Neural crest cell (in vitro differentiated cells): ENCODE measurements at places on chromosomes 16 and 17.

- DNase-seq = no peak
These were observed 24.9 kb upstream of the GRB2 start for GRCh38 chr17:75430159-75430974.

GRCh38 chr16:87216148-87216840, 100.9 kb downstream of the C16orf95 start:
- DNase-seq = no peak

DNA sequence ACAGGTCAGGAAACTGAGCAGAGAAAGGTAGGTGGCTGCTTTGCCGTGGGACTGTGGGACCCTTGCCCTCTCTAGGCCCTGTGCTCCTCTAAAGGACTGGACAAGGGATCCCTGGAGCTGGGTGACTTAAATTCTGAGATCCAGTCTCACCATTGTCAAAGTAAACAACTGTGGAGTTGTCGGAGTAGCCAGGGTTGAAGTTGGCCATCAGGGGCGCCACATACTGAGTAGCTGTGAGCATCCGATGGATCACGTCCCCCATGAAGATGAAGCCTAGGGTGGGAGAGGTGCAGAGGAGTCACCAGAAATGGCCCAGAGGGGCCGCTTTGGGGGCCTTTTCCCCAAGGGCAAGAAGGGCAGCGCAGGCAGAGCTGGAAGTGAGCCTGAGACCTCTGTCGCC, 43.5 kb downstream of the PLXDC1 start:
- DNase-seq = no peak

DNA sequence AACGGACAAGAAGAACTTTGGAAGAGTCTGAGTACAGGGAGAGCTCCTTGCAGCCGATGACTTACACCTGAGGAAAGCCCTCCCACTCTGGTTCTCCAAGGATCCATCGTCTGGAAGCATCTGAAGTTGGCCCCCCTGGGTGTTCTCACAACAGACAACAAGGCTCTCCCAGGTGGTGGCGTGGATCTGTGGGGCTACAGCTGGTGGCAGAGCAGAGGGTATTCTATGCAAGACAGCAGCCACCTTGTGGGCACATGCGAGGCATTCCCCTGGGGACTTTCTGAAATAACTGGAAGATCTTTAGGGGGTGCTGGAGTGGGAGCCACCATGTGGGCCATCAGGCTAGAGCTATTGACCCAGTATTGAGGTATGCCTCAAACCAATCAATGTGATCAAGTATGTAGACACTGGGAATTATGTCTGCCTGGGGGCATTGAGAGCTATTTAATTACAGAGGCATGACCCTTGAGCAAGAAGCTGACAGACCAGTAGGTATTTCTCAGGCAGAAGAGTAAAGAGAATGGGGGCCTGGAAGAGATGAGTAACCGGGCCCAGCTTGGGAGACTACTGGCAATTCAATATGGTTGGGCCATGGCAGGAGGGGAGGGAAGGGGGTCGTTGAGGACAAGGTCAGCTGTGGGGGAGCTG, 6.9 kb upstream of the KRT19 start:
- no peak for DNase-seq

DNA sequence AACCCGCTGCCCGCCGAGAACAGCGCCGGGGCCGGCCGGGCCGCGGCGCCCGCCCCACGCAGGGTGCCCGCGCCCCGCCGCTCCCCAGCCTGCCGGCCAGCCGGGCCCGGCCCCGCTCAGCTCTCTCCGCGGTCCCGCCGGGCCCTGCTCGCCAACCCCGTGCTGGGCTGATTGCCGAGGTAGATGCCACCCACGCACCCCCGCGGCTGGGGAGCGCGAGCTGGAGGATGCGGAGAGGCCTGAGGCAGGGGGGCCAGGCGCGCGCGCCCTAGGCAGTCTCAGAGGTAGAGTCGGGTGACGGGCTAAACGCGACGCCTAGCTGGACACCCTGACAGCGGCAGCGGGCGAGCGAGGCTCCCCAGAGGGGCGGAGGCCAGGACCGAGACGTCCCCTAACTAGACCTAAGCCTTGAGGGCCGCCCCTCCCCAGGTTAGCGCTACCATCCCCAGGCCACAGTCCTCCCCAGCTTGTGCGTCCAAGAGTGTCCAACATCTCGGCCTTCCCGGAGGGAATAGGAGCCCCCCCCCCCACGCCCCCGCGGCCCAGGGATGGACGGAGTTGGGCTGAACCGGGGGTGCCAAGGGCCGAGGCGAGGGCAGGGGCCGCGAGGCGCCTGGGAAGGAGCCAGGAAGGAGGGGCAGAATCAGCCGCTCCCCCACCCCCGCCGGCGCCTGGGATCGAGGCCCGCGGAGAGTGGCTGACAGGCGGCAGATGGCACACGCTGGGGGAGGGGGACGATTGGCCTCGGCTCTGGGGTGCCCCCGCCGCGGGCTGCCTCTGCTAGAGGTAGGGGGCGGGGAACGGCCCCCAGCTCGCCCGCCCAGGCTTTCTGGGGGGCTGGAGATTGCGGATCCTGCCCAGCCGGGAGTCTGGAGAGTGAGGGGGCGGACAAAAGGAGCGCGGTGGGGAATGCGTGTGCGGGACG, 2.5 kb upstream of the ZNF423 start:
- DNase-seq = peak; percentile 48

GRCh38 chr17:62600805-62601204, 26.7 kb upstream of the MRC2 start:
- DNase-seq = no peak

DNA sequence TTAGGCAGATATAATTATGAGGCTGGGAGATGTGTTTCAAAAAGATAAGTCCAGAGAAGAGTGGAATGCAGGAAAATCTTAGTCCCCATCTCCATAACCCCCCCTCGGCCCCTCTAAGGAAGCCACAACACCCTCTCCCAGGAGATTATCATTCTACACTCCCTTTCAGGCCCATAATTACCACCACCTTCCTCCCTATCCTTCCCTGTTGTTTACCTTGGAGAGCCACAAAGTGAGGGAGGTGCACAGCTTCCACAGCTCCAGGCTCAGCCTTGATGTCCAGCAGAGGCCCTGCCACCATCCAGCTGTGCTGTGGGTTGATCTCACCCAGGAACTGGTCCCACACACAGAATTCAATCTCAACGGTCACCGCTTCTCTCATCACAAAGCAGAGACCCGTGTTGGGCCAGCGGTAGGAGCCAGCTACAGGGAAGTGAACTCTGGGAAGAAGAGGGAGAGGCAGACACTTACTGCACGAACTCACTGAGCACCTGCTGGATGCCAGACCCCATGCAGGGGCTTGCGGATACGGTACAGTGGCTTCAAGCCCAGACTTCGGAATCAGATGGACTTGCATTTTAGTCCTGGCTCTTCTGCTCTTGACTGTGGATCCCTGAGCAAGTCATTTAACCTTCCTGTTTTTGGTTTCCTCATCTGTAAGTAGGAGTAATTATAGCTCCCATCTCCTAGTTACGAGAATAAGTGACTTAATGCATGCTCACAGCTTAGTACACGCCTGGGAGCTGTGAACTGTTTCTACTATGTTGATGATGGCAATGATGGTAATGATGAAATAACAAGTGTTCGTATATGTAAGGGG, 44.1 kb downstream of the MIS12 start:
- DNase-seq = no peak

- peak; percentile 55 for DNase-seq
These were observed 19.6 kb upstream of the KANSL1 start for GRCh38 chr17:46212634-46213435.

DNA sequence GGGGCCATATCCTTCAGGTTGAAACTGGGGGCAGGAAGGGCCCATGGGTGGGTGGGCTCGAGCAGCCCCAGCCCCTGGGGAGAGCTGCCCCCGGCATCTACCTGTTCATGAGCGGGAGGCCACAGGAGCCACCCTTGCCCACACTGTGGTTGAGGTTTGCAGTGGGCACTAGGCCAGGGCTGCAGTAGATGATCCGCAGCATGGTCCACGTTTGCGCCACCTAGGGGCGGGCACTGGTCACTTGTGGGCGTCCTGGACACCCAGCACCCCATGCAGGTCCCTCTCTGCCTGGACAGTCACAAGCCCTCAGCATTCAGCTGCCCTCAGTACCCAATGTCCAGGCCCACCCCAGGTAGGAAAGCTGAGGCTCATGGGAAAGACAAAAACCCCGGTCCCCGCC, 1.8 kb upstream of the JMJD8 start:
- DNase-seq = peak; percentile 50

DNA sequence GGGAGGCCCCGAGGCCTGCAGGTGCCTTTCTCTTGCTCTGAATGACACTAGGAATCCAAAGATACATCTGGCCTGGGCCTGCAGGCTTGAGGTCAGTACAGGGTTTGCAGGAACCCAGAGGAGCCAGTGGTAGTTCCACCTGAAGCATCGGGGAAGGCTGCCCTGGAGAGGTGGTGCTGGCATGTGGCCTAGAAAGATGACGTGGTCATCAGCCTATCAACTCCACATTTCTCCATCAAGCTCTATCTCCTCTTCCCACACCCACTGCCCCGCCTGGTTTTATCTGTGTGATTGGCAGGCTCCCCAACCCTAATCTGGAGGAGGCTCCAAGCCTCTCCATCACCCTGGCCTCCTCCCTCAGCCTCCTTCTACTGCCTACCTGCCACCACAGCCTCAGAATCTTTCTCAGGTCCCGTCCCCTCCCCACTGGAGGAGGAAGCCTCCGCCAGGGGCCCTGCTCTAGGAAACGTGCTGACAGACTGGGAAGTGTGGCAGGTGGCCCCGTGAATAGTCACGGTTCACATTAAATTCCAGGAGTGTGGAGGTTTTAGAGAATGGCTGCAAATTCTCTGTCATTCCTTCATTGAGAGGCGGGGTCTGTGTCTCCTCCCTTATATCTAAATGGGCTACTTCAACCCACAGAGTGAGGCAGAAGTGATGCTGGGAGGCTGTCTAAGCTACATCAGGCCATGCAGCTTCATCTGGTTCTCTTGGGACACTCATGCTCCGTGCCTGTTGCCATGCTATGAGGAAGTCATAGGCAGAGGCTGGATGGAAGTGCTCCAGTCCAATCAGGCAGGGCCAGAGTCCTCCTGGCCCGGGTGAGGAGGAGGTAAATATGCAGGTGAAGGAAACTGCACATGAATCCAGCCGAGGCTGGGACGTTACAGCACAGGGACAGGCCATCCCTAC, 11.4 kb upstream of the MAP2K3 start:
- DNase-seq = no peak

GRCh38 chr17:44804302-44805089, 25.6 kb downstream of the GJC1 start:
- DNase-seq = no peak

DNA sequence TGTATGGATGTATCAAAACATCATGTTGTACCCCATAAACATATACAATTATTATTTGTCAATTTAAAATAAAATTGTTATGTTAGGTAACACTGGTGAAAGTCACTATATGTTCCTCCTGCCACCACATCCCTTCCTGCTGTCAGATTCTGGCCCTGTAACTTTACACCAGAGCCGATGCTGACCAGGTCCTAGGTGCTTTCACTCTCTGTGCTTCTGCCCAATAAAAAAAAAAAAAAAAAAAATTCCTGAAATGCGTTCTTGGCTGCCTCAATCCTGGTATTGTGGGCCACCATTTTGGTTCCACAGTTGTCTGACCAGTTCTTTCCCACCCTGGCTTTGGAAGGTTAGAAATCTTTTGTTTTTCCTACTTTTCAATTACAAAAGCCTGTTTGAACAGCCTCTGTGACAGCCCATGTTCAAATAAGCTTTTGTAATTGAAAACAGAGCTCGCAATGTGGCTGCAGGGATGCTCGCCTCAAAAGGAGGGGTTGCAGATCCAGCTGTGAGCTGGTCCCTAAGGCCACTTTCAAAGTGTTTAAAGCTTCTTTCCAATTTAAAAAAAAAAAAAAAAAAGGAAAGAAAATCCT, 831.0 kb upstream of the EEF2KMT start:
- DNase-seq = no peak

GRCh38 chr16:86595983-86596605, 17.7 kb downstream of the FOXL1 start:
- DNase-seq = no peak

DNA sequence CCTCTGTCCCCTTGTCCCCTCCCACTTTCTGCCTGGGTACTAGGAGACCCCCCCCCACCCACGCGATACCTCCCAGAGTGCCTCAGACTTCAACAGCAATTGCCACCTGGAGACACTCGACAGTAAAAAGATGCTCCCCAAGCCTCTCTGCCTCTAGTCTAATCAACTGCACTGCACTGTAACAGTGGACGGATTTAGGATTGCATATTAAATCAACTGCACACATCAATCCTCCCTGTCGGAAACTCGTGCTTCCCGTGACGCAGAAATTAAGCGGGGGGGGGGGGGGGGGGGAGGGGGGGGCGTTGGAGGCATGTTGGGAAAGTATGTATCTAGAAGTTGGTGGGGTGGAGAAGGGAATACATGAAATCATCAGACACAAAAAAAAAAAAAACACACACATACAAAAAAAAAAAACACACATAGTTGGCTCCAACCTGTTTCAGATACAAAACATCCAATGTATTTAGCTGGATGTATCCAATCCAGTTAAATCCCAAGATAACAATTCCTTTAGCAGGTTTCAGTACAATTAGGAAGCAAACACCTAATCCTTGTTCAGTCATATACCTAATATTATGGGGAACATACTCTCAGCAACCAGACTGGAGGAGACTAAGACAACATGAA, 29.7 kb downstream of the FAM222B start:
- DNase-seq = no peak

GRCh38 chr17:59669411-59669810, 37.8 kb downstream of the PTRH2 start:
- DNase-seq = no peak

DNA sequence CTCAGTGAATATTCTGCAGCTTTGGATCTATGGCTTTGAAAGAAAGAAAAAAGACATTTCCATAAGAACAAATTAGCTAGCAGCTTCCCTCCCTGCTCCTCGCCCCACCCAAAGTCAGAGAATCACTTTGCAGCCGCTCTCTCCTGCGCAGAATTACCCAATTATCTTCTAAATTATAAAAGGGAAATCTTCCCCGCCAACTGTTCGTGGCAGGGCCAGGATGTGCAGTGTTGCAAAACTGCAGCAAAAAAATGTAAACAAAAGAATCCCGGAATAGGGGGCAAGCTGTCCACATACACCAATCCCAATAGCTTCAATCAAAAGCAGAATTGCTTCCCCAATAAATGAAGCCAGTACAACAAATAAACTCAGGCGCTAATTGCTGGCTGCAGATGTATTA, 510.6 kb downstream of the RBFOX1 start:
- DNase-seq = no peak

DNA sequence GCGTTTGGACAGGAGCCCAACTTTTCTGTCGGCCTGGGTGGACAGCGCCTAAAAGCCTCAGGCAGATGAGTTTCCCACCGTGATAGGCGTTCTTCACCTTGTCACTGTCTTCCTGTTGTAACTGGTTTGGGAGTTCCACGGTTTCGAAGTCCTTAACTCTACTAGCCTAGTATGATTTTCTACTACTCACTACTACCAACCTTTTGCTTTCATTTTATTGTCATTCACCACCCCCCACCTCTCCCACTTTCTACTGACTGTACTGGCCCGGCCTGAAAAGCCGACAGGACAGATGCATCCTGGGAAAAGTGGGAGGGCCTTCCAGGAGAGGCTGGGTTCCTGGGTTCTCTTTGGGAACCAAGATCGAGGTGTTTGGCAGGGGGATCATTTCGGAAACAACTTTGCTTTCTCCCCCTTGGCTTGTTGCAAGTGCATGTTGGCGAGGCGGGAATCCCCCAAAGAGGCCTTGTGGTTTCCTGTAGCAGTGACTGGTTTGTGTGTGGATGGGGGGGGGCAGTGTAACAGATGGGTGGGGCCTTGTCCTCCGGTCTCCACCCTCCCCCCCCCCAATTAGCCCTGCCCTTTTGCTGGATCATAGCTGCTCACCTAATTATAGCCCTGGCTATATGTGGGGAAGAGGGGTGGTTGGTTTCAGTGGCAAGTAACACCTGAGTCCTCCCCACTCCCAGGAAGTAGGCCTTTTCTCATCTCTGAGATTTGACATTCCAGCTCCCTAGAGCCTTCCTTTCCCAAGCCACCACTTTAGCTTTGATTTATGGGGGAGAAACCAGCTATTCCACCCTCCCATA, 1.4 kb downstream of the EIF5A start:
- peak; percentile 38 for DNase-seq
